ENCODE measurements at places on chromosomes 1 and 21.

DNA sequence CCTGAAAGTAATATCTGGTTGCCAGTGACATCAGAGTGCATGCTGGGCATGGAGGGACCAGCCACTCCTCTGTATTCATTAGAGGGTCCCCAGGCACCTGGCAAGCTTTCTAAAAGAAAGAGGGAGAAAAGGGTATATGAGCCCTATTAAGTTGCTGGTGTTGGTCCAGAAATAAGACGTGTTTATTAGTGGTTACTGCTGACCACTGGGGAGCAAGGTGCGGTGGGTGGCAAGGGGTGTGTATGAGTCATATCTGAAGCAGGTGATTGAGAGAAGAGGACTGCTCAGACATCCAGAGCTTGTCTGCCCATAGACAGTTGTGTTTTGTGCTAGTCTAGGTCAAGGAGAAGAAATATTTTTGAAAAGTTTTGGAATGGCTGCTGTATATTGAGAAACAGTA lies 298.1 kb downstream of the TM2D1 start:
- no peak for DNase-seq

DNA sequence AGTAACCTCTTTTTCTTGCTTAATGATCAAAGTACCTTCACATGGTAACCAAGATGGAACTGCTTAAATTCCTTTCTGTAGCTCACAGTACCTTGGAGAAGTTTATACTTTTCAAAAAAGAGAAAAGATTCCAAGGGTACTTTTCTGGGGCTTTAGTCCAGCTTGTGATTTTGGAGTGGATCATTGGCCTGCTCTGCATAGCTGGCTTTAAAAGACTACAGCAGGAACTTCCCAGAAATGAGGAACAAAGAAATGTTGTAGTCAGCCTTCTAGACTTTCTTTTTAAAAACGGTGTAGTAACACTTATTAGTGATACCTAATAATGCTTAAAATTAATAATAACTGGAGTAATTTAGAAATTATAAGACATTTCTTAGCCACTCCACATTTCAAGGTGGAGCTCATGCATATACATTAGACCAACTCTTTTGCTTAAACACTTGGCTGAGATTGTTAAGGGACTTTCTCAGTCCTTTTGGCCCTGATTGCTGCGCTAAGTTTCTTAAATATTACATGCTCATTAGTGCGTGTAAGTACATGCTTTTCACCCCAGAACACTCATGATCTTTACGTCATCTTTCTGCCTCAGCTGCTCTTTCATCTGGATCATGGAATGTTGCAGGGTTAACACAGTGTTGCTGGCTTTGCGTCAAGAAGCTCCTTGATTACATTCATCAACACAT lies 57.3 kb downstream of the SDCCAG8 start:
- no peak for DNase-seq

GRCh38 chr1:208206092-208206698 lies 38.0 kb downstream of the PLXNA2 start:
- DNase-seq: no peak

- DNase-seq: no peak
These were observed 75.0 kb downstream of the CLIC6 start for GRCh38 chr21:34743831-34744230.

- DNase-seq: no peak
These were observed 39.6 kb upstream of the PGBD5 start for GRCh38 chr1:230465691-230466090.

DNA sequence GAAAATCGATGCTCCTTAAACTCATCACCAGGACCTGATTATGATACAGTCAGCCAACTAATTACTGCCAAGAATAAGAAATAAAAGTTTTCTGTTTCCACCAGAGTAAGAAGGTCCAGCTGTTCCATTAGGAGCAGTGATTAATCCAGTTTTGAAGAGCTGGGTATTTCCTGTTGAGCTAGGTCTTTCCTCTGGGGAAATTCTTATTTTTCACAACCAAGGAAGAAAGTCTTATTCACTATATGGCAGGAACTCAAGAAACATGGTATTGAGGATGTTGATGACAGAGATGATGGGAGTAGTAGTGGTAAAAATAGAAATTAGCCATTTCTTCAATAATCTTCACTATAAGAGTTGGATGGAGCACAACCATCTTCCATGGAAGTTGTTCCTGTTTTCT lies 374.6 kb upstream of the RUNX1 start:
- no peak for DNase-seq

DNA sequence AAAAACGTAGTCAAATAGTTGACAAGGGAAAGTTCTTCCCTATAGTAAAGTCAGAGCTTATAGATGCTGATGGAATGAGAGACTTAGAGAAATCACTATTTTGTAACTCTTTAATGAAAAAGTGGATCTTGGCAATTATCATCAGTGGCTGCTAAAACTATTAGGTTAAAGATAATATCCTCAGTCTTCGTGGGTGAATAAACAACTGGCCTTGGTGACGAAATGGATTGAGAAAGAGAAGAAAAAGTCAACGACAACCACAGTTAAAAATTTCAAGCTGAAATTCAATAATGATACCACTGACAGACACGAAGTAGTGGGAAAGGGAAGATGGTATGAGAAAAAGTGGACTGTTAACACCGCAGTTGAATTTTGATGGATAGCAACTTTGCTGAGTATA lies 90.0 kb upstream of the GNG4 start:
- DNase-seq: no peak

DNA sequence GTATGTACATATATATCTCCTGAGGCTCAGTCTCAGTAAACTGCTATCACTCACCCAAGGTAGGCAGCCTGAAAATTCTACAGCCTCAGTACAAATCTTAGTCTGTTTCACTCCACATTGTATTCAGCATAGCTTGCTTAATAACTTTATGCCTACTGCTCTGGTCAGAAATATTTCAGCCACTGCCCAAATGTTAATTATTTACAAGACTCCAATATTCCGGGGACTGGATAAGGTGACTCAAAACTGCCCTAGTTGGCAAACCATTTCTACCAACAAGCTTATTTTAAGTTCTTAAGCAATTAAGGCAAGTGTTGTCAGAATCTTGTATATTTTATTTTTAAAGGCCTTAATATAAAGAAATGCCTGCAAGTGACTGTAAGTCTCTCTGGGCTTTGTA lies 114.8 kb downstream of the LRRIQ3 start:
- DNase-seq: no peak

GRCh38 chr1:80542231-80542630 lies 1258.5 kb upstream of the ADGRL2 start:
- no peak for DNase-seq

DNA sequence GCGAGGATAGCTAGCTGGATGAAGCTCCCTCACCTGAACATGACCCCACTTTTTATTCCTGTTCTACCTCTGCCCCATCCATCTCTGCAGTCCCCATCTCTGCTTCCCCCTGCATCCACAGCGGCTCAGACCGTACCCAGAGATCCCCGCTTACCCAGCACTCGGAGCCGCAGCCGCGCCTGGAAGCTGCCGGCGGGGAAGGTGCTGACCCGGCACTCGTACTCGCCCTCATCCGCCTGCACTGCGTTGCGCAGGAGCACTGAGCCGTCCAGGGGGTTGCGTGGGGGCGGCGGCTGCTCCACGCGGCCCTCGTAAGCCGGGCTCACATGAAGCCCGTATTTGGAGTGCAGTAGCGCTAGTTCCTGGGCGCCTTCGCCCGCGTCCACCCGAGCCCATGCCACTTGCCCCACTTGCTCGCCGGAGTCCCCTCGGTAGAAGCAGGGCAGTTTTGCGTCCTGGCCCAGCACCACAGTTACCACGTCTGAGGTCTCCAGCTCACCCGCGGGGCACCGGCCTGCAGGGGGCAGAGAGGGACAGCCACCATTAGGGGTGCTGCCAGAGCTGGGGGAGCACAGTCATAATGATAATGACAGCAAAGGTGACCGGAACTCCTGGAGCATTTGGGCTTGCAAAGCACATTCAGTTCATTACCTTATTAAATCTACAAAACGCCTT lies 9.8 kb downstream of the NECTIN4 start:
- DNase-seq: no peak

DNA sequence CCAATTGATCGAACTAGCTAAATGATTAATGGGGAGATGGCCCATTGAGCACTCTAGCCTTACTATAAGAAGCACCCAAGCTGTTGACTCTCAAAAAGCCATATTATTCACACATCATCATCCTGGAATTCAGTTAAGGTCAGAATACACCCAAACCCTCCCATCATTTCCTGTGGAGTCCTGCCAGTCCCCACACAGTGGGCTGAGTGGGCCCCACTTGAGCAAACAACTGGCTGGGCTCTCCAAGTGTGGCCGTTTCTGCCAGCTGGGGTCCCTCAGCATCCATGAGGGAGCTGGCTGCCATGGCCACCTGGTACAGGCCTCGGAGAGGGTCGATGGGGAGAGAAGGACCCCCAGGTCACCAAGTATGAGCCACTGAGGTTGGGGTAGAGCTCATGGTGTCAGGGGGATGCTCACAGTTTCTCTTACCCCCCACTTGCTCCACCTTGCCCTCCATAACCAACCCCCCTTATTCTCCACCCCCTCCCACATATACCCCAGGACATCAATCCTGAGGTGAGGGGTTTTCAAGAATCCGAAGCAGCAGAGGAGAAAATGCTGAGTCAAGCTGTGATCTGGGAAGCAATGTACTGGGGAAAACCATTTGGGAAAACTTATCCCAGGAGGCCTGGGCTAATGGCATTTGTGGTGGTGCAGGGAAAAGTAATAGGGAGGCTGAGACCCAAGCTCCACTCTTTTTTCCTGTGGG lies 60.3 kb downstream of the UBE2T start:
- peak; percentile 56 for DNase-seq

- DNase-seq: no peak
These were observed 26.3 kb downstream of the CLEC20A start for GRCh38 chr1:178470411-178470960.

DNA sequence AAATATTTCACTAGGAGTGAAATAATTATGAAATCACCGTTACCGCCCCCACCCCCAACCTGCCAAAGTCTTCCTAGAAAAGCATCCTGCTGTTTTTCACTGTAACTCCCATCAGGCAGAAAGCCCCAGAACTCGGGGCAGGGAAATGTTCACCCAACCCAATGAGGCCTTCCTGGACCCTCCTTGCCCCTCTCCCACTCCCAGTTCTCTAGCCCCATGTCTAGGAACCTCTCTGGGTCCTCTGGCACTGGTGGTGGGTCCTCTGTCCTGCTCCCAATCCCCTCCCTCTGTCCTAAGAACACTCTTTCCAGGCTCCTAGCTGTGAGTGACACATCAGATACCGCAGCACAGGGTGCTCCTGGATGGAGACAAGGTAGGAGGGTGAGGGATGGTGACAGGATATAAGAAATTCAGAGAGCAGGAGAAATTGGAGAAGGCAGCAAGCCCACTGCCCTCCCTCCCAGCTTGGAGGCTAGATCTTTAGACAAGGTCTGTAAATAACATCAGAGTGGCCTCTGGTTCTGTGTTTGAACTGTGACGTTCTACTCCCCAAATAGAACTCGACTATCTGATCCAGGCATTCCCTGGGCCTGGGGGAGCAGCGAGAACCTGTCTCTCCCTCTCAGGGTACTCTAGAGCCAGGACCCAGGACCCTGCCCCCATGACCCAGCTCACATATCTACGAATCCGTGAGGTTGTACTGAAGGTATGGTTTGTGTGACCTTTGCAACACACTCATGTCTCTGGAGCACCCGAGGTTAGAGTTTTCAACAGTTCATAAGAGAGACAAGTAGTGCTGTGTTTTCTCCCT lies 23.3 kb upstream of the BTG2 start:
- no peak for DNase-seq

DNA sequence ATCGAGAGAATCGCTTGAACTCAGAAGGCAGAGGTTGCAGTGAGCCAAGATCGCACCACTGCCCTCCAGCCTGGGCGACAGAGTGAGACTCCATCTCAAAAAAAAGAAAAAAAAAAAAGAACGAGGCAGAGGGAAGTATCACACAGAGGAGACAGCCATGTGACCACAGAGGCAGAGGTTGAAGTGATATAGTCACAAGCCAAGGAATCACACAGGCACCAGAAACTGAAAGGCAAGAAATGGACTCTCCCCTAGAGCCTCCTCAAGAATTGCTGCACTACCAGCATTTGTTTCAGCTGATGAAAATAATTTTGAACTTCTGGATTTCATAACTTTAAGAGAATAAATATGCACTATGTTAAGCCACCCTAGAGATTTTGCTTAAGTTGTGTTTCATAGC lies 459.6 kb downstream of the PTPRC start:
- no peak for DNase-seq

GRCh38 chr1:210085359-210085758 lies 147.2 kb upstream of the SERTAD4 start:
- no peak for DNase-seq

- no peak for DNase-seq
These were observed 19.7 kb upstream of the PTTG1IP start for GRCh38 chr21:44893278-44893556.

GRCh38 chr1:79188337-79188736 lies 181.8 kb upstream of the ADGRL4 start:
- no peak for DNase-seq

DNA sequence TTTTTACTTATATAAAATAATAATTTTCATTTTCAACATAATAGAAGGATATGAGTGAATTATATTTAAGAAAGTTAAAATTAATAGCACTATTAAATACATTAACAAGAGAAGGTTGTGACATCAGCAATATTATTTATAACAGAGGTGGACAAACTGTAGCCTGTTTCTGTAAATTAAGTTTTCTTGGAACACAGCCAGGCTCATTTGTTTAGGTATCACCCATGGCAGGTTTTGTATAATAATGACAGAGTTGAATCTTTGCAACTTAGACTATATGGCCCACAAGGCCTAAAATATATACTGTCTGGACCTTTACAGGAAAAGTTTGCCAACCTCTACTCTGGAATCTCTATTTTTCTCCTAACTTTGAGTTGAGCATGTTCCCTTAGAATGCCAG lies 42.8 kb upstream of the CACYBP start:
- DNase-seq: no peak

DNA sequence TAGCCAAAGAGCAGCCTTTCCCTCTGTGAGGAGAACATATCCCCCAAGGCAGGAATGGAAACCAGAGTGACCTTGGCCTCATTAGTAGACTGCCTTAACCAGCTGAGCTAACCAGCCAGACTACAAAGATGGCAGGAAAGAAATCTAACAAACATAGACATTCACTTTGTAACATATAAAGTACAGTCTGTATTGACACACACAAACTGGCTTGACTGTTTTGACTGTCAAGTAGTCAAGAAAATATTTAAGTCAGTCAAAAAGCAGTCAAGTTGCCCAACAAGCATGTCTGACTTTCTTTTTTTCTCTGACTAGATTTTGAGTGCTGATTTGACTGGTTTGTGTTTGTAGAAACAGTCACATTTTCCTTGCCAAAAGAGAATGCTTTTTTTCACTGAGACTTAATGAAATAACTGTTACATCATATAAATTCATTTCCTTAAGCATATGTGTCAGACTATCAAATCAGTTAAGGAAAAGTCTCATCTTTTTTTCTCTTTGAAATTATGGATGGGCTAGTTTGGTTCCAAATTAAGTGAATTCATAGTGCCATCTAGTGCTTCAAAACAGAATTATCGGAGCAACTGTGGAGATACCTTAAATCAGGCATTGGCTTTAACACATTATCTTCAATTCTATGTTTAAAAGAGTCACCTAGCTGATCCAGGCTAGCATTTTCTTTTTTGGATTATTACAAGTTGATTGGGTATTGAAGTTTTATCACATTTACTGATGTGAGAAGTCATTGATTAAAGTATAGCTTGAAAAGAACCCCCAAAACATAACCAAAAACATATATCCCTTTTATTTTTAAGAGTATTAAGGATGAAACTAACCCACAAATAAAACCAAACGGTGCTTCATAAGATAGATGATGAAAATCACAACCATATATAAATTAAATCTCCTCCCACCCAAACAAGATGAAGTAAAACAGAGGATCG lies 75.0 kb downstream of the ATP6V1G3 start:
- no peak for DNase-seq

GRCh38 chr1:205811660-205812059 lies 1.3 kb downstream of the SLC41A1 start:
- DNase-seq: no peak

- no peak for DNase-seq
These were observed 161.0 kb upstream of the BEND5 start for GRCh38 chr1:48937732-48938131.

All from activated effector memory CD4-positive, alpha-beta T cell treated with anti-CD3 and anti-CD28 coated beads, Interleukin-2, amount 50 U/mL, for 16 hours (primary cell).